ENCODE measurements at places on chromosomes 2 and 18.

DNA sequence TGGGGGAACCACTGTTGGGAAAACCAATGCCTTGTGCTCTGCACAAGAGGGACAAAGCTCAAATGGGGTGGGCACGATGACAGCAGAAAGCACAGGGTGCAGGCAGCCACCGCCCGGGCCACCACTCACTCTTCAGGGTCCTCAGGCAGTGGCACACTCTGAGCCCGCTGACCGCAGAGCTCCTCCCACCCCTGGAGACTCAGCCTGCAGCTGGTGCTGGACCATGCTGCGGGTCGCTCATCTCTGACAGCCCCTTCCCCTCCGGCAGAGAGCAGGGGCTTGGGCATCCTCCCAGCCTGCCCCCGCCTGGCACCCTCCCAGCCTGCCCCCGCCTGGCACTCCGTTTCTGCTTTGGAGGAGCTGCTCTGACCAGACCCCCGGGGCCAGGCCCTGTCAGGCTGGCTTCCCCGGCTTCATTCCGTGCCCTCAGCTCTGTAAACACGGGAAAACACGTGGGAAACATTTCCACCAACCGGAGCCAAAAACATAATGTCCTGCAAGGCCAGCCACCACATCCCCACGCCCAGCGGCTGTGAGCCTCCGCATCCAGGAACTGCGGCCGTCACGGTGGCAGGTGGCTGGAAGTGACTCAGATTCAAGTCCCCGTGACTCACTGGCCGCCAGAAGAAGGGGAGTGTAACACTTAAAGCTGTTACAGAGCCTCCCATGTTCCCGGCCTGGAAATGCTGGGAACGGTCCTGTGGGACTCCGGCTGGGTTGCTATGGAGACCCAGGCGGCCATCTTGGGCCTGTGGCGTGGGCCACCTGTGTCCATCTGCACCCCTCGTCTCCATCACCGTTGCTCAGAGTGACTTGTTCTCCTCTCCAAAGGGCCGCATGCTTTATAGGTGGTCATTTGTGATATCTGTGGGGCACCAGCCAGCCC lies 6.8 kb upstream of the SNED1 start:
- DNase-seq, result no peak

GRCh38 chr2:11657646-11658045 lies 12.3 kb downstream of the NTSR2 start:
- no peak for DNase-seq

DNA sequence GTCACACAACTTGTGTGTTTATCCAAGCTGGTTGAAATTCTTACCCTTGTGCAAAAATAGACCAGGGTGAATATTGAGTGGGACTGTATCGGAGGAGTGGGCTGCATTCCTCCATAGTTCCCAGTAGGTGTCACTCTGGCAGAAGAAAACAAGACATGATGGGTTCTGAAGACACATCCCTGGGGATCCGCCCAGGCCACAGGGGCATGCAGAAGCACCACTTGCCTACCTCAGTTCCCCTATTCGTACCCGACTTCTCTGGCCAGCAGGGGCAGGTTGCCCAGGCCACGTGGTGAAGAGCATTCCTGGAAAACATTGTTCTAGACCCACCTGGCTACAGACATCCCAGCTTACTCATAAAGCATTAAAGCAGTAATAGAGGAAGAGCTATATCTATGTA lies 168.2 kb downstream of the FAM210A start:
- peak; percentile 54 for DNase-seq

DNA sequence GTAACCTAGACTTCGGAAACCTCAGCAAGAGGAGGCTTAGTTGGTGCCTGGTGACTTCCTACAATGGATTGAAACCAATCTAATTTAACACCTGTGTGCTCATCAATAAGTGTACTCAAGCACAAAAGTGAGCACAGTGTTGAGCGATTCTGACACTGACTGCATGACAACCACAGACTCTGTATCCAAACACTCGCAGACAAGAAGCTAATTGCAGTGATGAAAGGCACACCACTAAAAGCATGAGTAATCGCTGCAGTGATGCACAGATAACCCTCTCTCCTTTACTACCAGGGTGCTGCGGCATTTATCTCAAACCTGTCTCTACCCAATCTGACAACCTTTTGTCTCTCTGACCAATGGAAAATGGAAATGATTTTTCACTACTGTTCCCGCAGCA lies 168.1 kb downstream of the AFF3 start:
- peak; percentile 20 for DNase-seq

DNA sequence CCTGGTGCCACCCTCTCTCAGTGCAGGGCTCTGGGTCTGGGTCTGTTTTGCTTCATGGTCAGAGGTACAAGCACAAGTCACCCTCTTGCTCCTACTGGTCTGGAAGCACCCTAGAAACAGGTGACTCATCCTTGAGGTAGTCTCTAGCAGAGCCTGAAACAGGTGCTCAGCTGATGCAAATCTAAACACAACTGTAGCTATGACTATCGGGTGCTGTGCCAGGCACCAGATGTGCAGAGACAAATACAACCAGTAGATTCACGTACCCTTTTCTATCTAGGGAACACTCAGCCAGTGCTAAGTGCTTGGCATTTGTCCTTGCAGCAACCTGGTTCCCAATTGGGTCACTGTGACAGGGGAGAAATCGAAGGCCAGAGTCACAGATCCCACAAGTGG lies 140.9 kb upstream of the MYCN start:
- DNase-seq, result no peak

- no peak for DNase-seq
These were observed 99.8 kb upstream of the TMEM18 start for GRCh38 chr2:777051-777450.

- no peak for DNase-seq
These were observed 238.6 kb upstream of the PARD3B start for GRCh38 chr2:204306667-204307066.

DNA sequence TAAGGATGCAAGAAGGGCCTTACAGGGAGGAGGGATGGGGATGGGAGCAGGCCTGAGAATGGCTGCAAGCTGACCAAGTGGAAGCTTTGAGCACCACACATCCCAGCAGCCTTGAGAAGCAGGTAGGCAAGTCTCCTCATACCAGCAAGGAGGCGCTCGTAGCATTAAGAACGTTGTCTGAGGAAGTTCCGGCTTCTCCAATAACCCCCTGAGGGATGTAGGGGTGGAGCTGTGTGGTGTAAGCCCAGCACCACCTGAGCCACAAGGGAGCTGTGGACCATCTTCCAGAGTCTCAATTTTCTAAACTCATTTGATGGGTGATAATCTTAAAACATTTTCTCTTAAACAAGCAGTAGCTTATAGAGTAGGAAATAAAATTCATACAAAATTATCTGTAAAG lies 50.6 kb downstream of the ST3GAL5 start:
- DNase-seq, result no peak

GRCh38 chr2:97267411-97268074 lies 154.6 kb downstream of the ANKRD36 start:
- no peak for DNase-seq

DNA sequence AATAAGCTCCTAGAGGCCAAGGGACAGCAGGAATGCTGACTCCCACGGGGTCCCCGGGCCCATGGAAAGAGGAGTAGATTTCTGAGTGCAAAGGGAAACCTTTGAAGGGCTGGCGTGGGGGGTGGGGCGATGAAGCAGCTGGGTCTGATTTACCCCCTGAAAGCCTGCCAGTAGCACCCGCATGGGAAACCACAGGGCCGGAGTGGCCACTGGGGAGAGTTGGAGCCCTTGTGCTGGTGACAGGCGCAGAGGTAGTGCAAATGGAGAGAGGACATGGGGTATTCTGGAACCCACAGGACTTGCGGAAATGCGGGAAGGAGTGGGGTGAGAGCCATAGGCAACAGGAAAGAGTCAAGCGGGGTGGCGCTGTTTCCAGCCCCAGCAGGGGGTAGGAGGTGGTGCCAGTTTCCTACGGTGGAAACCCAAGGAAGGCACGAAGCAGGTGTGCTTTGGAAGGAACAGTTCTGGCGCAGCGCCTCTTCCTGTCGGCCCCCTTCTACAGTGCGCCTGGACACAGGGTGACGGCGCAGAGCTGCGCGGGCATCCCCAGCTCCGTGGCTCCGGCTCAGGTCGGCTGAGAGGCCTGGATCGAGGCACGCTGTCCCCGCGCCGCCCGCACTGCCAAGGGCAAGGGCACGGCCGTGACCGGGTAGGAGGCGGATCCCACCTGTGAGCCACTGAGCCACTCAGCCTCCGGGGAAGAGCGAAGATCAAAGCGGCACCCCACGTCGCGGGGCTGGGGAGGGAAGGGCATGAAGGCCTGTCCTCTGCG lies 149.0 kb upstream of the GLI2 start:
- no peak for DNase-seq

- DNase-seq, result no peak
These were observed 140.4 kb upstream of the CAPN13 start for GRCh38 chr2:30947686-30948085.

DNA sequence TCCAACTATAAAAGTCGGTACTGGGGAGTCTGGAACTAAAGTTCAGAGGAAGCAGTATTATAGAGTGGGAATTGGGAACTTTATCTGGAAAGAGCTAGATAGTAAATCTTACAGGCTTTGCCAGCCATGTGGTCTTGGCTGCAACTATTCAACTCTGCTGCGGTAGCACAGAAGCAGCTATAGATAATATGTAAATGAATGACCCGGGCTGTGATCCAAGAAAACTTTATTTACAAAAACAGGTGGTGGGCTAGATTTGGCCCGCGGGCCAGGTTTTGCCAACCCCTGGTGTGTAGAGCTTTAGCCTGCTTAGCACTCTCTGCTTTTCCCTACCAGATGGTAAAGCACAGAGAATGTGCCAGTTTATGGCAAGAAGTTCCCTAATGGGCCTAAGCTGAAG lies 70.8 kb downstream of the TNP1 start:
- no peak for DNase-seq

GRCh38 chr2:229974266-229974665 lies 52.0 kb downstream of the FBXO36 start:
- DNase-seq, result no peak

- DNase-seq, result no peak
These were observed 45.0 kb upstream of the TANK start for GRCh38 chr2:161115205-161115604.

- DNase-seq, result no peak
These were observed 214.2 kb upstream of the ACVR2A start for GRCh38 chr2:147630585-147630984.

- DNase-seq, result no peak
These were observed 89.8 kb downstream of the LDLRAD4 start for GRCh38 chr18:13308369-13308768.

DNA sequence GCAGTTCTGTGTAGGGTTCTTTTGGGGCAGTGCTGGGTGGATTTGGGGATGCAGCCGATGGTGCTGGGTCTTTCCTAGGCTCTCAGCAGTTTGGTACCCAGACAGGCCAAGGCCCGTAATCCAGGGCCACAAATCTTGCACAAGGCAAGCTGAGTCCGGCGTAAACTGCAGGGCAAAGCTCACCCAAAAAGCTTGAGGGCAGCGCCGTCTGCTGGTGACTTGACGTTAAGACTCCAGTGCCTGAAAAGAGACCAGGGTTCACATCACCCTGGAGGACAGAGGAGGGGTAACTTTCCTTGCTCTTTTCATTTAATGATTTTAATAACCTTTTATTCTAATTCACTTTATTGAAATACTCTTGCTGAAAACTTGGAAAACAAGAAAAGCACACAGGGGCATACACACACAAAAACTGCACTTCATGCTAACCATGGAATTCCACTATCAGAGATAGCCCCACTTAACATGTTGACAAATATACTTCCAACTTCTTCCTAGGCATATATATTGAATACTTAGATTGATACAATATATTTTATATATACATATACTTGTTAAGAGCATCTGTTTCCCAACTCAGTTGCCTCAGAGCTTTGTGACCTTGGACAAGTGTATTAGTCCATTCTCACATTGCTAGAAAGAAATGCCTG lies 38.9 kb downstream of the CNGA3 start:
- DNase-seq, result peak; percentile 84

- DNase-seq, result no peak
These were observed 23.8 kb upstream of the HNRNPLL start for GRCh38 chr2:38626326-38627035.

- DNase-seq, result peak; percentile 87
These were observed at the start of gene UBXN2A for GRCh38 chr2:23939987-23940717. TSS of gene UBXN2A (plus strand) at chr2:23940463. CDS start at chr2:23958315, 17,852 bp downstream.
